ENCODE measurements at places on chromosomes 1 and 21. TPM values are rescaled to one million over a fixed set of nuclear protein-coding genes. Genes with fewer than 3 reads are reported as not detected.
A peak's percentile ranks its signal among the peaks of the same experiment; 100 is the strongest.

DNA sequence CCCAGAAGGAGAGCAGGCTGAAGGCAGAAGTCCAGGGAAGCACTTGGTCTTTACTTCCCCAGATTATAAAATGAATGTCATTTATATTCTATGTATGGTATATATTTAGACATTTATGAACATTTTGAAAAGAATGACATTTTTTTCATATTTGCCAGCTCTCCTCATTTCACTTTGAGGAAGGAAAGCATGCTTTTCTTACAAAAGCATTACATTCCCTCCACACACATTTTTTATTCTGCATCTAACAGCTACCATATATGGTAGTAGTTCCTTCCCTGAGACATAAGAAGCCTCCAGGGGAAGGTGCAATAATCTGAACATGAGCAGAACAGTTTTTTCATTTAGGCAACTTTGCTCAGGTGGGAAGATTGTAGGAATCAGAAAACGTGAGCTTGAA is 94.0 kb downstream of the LRRC7 start:
- no peak for DNase-seq

- DNase-seq = no peak
Measured at GRCh38 chr1:23825762-23826522, 713 bp upstream of the HMGCL start.

DNA sequence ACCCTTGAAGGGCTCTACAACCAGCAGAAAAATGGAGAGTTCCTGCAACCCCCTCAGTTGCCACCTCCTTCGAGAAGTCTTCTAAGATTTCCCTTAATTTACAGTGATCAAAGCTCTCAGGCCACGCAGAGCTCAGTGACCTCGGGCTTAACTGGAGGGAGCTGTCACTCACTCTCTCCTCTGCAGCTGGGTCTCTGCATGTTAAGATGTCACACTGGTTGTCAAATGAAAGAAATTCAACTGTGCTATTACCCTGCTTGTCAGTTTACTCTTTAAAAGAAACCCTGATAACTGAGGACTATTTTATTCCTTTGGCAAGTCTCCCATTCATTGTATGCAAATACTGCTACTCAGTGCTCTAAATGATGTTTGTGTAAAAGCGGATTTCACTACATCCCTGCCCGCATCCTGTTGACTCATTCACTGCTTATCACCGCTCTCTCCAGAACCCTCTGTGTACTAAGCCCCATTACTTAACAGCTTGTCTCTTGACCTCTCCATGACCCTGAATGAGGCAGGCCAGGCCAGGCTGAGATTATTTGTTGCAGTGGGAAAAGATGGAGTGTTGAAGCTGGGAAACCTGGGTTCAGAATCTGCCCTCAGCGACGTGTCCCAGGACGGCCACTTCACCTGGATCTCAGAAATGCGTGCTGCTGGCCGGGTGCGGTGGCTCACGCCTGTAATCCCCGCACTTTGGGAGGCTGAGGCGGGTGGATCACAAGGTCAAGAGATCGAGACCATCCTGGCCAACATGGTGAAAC is 13.7 kb downstream of the DHRS3 start:
- DNase-seq = peak; percentile 95

OR2T35 gene
- not detected for total RNA-seq

GRCh38 chr1:33140153-33141149 is 41.4 kb downstream of the TRIM62 start:
- no peak for DNase-seq

C4BPA gene
- total RNA-seq = not detected

DNA sequence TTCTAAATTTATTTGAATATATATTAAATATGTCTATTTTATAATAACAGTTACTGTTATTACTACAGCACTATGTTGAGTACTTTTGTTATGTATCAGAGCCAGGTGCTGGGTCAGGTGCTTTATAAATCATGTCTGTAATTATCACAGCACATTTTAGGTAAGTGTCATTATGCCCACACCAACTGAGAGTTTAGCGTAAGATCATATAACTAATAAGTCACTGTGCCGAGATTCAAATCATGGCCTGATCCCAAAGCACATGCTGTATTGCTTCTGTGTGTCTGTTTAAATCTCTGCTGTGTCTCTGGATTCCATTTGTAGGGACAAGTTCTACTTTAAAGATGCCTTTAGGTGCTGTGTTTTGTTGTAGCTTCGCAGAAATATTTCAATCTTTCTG is 1.9 kb downstream of the GPSM2 start:
- peak; percentile 31 for DNase-seq

DNA sequence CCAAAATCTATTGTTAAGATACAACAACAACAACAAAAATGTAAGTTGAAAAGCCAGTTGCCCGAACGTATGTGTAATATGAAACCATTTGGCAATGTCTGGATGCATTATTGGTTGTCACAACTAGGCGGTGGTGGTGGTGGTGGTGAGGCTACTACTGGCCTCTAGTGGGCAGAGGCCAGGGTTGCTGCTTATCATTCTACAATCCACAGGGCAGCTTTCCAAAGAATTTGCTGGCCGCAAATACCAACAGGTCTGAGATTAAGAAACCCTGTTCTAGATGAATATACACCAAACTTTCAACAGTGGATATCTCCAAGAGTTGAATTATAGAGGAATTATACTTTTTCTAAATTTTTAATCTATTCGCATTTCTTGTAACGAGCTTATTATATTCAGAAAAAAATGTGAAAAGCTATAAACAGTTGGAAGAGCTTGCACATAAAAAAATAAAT is 26.8 kb upstream of the ZNF697 start:
- peak; percentile 80 for DNase-seq

DNA sequence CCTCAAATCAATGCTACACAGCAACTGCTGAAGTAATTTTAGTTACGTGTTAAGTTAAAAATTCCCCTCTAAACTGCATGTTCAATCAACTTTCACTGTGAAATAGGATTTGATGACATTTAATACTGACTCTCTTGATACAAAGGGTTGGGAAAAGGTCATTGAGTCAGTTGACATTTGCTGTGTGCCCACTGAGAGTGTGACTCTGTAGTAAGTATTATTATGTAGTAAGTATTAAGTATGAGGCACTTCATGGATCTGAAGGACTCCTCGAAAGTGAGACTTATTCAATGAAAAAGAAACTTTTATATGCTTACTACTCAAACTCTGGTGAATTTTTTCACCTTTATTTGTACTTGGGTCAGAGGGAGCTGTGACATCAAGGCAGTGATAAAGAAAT is 83.1 kb upstream of the S1PR1 start:
- no peak for DNase-seq

DNA sequence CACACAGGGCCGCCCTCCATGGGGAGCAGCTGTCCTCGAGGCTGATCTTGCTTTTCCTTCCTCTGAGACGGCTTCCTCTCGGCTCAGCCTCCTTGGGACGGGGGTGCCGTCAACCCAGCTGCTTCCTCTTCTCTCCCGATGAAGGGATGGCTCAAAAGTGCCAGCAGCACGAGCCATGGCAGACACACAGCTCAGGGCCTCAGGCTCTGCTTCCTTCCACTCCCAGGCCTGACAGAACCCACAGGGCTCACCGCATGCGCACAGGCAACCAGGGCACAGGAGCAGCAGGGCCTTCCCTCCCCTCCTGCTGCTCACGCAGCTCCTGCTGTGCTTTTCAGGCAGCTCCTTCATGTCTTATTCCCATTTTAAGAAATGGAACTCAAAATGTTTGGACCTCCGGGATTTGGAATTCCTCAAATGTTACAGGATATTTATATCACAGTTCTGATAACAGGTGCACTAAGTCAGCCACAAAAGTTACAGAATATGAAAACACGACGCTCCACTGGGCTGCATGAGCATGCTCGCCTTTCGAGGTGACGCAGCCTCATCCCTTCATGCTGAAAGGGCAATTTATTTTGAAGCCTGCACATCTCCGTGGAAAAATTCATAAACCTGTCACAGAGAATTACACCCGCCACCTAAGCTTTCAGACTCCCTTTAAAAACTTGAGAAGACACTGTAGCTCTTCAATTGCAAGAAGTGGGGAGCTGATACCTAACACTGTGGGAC is 84.4 kb downstream of the HSF2BP start:
- DNase-seq = no peak

GRCh38 chr1:119312500-119312899 is 56.1 kb upstream of the HAO2 start:
- no peak for DNase-seq

CACYBP gene
- total RNA-seq = 543 TPM

APOBEC4 gene
- total RNA-seq = not detected

GRCh38 chr21:45410151-45410864 is 5.3 kb downstream of the COL18A1 start:
- DNase-seq = peak; percentile 45

LDLRAD1 gene
- not detected for total RNA-seq

DRAXIN gene
- total RNA-seq = 0.51 TPM

GRCh38 chr1:227741166-227741870 is 6.1 kb downstream of the SNAP47 start:
- no peak for DNase-seq

AUNIP gene
- total RNA-seq = 0.33 TPM

DCDC2B gene
- not detected for total RNA-seq

GRCh38 chr1:59064592-59064991 is 232.3 kb upstream of the FGGY start:
- DNase-seq = no peak

DNA sequence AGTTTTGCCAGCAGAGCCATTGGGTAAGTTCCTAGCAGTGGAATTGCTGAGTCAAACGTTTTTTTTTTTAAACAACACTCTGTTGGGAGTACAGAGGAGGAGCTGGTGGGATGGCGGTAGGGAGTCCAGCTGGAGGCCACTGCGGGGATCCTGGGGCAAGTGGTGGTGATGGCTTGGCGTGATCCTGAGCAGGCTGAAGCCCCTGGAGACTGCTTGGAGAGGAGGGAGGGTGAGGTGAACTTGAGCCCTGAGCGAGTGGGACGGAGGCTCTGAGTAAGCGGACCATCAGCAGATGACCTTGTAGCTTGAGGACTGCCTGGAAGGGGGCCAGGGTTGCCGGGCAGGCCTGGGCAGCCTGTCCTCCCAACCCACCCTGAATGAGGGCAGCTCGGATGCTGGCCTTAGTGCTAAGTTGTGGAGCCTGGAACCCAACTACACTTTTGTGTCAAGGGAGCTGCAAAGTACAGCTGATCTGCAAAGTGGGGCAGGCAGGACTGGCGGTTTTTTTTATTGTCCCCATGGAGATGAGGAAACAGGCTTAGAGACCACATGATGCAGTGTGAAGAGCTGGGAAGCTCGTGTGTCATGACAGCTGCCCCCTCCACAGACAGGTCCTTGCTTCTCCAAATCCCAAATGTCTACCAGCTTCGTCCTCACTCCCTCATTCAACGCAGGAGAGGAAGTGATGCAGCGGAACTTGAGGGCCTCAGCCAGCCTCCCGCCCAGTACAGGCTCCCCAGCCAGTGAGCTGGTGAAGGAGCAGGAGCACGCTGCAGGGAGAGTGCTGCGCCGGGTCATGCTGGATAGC is 20.2 kb downstream of the MRPL37 start:
- peak; percentile 45 for DNase-seq

DNA sequence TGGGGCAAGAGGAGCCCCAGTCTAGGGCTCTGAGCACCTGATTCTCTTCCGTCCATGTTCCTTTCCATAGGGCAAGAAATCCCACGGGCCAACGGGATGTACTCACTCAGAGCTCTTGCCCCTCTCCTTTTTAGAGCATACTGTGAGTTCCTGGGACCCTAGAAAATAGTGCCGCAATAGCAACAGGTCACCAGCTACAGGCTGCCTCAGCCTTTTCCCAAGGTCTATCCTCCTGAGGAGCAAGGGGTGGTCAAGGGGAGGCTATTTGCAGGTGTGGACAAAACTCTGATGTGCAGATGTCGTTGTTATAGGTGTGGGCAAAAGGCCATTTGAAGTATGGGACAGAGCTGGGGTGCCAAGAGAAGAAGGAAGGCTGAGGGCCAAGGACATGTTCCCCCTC is 1.6 kb upstream of the QSOX1 start:
- no peak for DNase-seq

Data from fibroblast of lung (primary cell).